ENCODE measurements at places on chromosomes 1 and 21.

DNA sequence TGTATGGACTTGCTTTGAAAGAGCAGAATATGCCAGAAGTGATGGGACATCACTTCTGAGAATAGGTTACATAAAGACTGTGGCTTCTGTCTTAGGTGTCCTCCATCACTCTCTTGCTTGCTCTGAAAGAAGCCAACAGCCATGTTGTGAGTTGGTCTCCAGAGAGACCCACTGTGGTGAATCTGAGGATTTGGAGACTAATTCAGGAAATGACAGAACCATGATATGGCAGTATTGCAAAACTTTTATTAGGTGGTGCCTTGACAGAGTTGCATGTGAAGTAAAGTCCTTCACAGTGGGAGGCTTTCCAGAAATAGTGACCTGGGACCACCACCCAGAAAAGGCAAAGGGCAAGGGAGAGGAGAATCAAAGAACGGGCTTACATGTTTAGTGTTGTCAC lies 628.6 kb downstream of the KCNT2 start:
- no peak for DNase-seq

- no peak for DNase-seq
Observed at GRCh38 chr1:86754265-86754974, 50.0 kb downstream of the SH3GLB1 start.

DNA sequence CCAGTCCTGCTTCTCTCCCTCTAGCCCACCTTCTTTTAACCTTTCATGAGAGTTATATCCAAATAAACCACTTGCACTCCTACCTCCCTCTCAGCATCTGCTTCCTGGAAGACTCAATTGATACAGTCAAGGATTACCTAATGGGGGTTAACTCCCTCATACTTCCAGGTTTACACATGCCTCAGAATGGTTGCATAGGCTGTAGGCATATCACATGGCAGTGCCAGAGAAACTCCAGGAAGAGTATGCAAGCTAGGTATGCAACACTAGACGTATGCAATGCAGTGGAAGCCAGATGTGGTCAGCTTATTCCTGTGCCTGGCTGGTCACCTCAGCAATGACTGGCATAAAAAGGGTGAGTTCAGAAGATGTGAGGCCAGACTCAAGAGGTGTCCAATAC lies 32.7 kb upstream of the VANGL1 start:
- no peak for DNase-seq

- no peak for DNase-seq
Observed at GRCh38 chr1:58922302-58923089, 138.6 kb upstream of the JUN start.

GRCh38 chr1:232854798-232855159 lies 49.6 kb downstream of the MAP10 start:
- no peak for DNase-seq

- DNase-seq, result no peak
Observed at GRCh38 chr1:56045062-56045461, 534.3 kb downstream of the PLPP3 start.

DNA sequence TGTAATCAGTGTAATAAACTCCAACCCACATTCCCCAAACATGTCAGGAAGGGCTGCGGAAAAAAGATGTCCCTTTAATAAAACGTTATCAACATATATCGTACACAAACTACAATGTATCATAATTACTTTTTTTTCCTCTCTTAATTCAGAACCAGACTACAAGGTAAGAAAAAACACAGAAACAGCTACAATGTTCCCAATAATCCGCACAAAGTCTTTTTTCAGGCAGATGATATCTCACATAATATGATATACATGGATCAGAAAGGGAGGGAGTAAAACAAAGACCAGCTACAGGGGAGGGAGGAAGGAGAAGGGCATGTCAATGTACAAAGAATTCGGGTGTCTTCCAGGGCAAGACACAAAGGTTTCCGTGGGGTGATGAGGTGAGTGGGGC lies 25.4 kb downstream of the MRPL37 start:
- no peak for DNase-seq

Measured in activated CD8-positive, alpha-beta memory T cell treated with anti-CD3 and anti-CD28 coated beads for 1 hour (primary cell).